ENCODE measurements at places on chromosomes 12 and 14.

GRCh38 chr14:105138021-105138541 is 30.5 kb downstream of the JAG2 start:
- no peak for DNase-seq

GRCh38 chr14:40292664-40293063 is 860.4 kb upstream of the FBXO33 start:
- no peak for DNase-seq

DNA sequence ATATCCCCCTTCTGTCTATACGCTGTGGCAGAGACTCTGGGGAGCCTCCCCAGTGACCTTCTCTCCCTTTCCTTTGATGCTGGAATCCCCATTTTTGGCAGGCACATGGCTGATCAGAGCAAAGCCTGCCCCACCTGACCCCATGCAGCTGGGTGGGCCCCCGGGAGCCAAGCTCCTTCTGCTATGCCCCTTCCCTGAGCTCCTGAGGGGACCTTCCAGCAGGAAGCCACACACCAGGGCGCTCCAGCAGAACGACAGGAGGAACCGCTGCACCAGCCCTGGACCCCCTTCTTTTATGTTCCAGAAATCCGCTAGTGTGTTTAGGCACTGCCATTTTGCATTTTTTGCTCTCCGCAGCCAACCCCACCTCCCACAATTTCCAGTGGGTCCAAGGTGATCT is 44.6 kb downstream of the TRAFD1 start:
- no peak for DNase-seq

- DNase-seq: no peak
Observed at GRCh38 chr12:52577316-52577715, 3.7 kb upstream of the KRT74 start.

DNA sequence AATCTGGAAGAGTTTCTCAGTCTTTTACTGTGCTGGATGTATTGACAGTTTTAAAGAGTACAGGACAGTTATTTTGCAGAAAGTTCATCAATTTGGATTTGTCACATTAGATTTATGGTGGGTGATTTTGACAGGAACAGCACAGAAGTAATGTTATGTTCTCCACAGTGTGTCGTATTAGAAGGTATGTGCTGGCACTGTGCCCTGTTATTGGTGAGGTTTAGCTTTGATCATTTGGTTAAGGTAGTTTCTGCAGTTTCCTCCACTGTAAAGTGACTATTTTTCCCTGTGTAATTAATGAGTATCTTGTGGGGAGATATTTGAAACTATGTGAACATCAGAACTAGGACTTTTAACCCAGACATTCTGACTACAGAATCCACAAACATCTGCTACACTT is 308.5 kb upstream of the TBX3 start:
- DNase-seq: no peak

GRCh38 chr12:124751654-124752355 is 111.9 kb downstream of the SCARB1 start:
- no peak for DNase-seq

GRCh38 chr12:27969624-27970400 is 2.7 kb downstream of the PTHLH start:
- DNase-seq: peak; percentile 64

- no peak for DNase-seq
Observed at GRCh38 chr14:27506272-27506671, 908.4 kb upstream of the NOVA1 start.

DNA sequence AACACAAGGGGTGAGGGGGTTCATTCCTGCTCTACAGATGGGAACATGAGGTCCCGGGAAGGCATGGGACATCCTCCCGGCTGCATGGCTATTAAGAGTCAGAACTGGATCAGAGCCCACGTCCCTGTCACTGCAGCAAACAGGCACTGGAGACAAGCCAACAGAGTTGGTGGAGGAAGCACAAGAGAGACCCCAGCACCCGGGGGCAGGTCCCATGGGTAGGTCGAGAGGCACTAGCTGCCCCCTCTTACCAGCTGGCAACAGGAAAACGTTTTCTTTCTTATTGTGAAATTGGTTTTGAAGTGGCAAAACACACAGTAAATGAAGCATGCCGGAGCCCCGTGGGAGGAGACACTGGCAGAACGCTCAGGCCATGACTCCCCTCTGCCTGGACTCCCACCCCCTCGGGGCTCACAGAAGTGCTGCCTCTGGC is 43.6 kb downstream of the SYNE3 start:
- DNase-seq: no peak

DNA sequence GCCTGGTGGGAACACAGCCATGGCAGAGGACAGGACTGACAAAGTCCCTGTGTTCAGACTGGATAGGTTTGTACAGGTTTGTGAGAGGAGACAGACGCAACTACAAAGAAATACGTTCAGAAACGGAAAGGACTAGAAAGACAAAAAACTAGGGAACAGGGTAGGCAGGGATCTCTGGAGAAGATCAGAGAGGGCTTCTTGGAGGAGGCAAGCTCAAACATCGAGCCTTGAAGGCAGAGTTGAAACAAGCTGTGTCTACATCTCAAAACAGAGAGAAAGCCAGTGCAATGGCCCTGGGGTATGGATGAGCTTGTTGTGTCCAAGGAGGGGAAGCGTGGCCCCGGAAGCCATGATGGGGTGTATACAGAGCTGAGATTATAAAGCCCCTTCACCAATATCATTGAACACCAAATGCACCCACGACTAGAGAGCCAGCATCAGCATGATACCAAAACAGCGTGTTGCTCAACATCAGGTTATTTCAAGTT is 89.6 kb upstream of the NCOR2 start:
- no peak for DNase-seq

- DNase-seq: no peak
Observed at GRCh38 chr14:74919421-74920165, 3.5 kb downstream of the RPS6KL1 start.

DNA sequence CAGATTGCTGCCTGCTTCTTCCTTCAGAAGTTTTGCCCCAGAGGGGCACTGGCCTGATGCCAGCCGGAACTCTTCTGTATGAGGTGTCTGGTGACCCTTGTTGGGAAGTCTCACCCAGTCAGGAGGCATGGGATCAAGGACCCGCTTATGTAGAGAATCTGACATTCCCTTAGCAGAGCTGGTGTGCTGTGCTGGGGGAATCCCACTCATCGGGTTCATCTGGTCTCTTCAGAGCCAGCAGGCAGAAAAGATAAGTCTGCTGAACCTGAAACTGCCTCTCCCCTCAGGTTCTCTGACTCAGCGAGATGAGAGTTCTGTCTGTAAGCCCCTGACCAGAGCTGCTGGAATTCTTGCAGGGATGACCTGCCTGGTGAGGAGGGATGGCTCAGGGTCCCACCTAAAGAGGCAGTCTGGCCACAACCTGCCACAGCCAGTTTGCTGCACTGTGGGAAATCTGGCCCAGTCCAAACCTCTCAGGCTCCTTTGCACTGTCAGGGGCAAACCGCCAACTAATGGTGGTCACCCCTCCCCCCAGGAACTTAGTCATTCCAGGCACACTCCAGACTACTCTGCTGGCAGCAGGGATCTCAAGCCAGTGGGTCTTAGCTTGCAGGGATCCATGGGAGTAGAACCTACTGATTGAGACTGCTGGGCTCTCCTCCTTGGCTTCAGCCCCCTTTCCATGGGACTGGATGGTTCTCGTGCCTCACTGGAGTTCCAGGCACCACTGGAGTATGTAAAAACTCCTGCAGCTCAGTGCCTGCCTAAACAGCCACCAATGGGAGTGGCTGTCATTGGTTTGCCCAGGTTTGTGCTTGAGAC is 4.1 kb downstream of the CLEC2D start:
- DNase-seq: no peak

GRCh38 chr14:75430116-75430515 is 2.3 kb downstream of the JDP2 start:
- no peak for DNase-seq

GRCh38 chr14:39581474-39581873 is 149.2 kb upstream of the FBXO33 start:
- DNase-seq: no peak

DNA sequence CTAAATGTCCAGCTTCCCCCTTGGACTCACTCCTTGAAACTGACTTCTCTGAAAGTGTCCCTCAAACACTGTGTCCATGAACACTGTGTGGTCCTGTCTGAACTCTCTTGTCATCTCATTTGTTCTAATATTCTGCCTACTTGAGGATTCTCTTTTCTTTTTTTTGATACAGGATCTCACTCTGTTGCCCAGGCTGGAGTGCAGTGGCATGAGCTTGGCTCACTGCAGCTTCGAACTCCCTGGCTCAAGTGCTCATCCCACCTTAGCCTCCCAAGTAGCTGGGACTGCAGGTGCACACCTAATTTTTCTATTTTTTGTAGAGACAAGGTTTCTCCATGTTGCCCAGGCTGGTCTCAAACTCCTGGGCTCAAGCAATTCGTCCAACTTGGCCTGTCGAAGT is 4.9 kb upstream of the HEBP1 start:
- no peak for DNase-seq

DNA sequence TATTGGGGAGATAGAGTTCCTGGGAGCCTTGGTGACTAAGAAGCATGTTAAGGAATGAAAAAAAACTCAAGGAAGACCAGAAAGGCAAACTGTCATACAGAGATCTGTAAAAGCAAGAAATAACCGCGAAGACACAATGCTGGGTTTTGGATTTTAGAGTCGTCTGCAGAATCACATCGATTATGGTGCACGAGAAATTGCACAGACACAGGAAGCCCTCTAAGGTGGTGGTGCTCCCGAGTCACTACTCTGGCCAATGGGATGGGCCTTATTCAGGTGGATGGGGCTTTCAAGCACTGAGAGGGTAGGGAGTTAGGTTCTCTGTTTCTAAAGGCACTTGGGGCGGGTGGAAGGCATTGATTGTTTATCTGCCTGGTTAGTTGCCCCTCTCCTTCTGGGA is 10.3 kb upstream of the FLVCR2 start:
- no peak for DNase-seq

- no peak for DNase-seq
Observed at GRCh38 chr12:127294651-127295210, 972.2 kb upstream of the TMEM132C start.

- no peak for DNase-seq
Observed at GRCh38 chr14:20787025-20787424, 6.0 kb downstream of the RNASE6 start.

DNA sequence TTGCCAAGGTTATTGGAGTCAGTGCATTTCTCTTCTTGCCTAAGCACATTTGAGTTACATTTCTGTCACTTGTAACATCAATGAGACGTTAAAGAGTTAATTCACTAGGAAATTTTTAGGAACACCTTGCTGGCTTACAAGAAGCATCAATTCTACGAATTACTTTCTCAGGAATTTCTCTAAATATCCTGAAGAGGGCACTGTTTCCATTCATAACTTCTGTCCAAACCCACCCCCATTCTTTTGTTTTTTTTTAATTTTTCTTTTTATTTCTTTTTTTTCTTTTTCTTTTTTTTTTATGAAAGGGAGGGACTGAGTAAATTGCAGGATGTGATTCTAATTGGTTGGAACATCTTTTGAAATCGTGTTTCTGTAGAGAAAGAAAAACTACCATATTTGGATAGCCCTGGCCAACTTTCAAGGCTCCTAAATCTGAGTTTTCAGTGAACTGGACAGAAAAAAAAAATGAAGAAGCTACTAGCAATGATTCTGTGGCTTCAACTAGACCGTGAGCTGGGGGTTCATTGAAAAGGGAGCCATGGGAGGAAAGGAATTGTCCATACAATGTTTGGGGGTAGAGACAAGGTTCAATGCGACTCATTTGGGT is 285.3 kb downstream of the DAD1 start:
- DNase-seq: no peak

GRCh38 chr14:79842270-79842669 is 369.0 kb downstream of the DIO2 start:
- no peak for DNase-seq

DNA sequence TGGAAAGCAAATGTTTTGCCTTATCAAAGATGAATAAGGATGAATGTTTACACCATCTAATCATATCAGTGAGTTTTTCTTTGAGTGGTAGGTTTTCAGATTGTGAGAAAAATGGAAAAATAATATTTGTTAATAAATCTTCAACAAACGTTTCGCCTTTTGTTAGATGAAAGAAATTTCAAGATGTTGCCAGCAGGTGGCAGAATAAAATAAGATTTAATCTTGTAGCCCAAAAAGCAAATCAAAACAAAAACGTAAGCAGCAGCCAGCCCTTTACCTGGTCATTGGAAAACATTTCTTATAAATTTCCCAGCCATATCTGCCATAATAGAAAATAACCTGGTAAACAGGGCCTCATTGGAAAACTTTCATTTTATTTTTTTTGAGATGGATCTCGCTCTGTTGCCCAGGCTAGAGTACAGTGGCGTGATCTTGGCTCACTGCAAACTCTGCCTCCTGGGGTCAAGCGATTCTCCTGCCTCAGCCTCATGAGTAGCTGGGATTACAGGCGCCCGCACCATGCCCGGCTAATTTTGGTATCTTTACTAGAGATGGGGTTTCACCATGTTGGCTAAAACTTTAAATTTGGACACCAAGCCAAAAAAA is 15.4 kb upstream of the TMEM120B start:
- DNase-seq: no peak

DNA sequence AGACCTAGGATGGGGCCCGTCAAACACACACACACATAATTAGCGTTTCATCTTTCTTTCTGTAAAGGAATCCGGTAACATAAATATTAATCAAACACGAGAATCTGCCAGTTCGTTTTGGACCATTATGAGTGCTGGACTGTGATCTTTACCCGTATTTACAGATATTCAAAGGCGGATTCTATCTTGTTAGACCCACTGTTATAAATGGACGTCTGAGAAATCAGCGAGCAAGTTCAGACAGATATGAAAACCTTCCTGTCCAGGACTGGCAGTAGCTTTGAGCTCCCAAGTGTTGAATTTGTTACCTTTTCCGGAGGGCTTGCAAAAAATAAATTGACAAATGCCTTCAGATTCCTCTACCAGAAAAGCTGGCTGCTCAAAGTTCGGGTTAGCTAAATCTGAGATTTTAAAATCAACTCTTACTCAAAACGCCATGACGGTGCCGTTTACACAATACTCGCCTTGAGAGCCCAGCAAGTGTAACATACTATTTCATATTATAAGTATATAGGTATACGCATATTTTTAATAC is 27.6 kb downstream of the BCL11B start:
- no peak for DNase-seq

GRCh38 chr14:74599321-74599761 is 12.7 kb downstream of the LTBP2 start:
- no peak for DNase-seq

GRCh38 chr14:45133683-45134050 is 614 bp downstream of the FKBP3 start:
- no peak for DNase-seq
